ENCODE measurements at places on chromosomes 12 and 14.
A peak's percentile ranks its signal among the peaks of the same experiment; 100 is the strongest.

- DNase-seq: no peak
Measured at GRCh38 chr14:103753774-103754173, 38.2 kb downstream of the ZFYVE21 start.

- no peak for DNase-seq
Measured at GRCh38 chr14:24952851-24953666, 96.9 kb downstream of the STXBP6 start.

- no peak for DNase-seq
Measured at GRCh38 chr14:68308726-68309520, 483.9 kb downstream of the ZFP36L1 start.

GRCh38 chr14:102907303-102907844 lies 15.1 kb upstream of the AMN start:
- DNase-seq: no peak

- no peak for DNase-seq
Measured at GRCh38 chr12:53820514-53821306, 68.9 kb upstream of the CISTR start.

GRCh38 chr12:52343550-52343949 lies 22.4 kb upstream of the KRT83 start:
- no peak for DNase-seq

DNA sequence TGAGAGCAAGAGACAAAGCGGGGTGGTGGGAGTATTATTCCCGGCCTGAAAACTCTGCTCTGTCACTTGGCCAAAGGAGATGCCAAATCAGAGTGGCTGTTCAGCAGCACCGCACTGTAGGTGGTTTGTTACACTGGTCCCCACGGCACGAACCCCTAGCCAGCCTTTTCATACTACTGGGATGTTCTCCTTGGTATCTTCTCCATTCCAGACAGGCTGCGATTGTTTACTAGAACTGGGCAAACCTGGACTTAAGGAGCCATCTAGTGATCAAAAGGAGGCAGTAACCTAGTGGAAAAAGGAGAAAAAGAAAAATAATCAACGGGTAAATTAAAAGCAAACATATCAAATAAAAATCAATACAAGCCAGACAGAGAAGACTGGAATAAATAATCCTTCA lies 58.9 kb upstream of the TMTC2 start:
- no peak for DNase-seq

DNA sequence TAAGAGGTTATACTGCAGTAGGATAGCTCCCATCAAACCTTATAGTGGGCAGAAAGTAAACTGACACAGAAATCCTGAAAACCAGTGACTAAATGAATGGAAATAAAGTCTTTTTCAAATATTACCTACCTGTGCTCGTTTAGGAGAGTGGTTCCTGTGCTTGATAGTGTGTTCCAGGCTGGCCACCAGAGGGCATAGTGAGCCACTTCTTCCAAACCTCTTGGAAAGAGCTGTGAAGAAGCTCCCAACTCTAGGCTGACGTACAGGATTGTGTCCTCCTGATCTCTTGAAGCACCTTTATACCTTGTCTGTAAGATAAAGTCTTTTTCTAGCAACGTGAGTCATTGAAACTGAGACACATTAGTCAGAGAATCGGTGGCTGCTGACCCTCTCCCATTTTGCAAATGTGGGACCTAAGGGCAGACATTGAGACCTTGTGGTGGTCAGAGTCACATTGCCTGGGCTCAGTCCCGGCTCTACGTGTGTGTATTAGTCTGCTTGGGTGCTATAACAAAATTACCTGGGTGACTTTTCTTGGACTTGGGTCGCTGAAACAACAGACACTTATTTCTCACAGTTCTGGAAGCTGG lies 17.6 kb downstream of the TDP1 start:
- DNase-seq: peak; percentile 21

DNA sequence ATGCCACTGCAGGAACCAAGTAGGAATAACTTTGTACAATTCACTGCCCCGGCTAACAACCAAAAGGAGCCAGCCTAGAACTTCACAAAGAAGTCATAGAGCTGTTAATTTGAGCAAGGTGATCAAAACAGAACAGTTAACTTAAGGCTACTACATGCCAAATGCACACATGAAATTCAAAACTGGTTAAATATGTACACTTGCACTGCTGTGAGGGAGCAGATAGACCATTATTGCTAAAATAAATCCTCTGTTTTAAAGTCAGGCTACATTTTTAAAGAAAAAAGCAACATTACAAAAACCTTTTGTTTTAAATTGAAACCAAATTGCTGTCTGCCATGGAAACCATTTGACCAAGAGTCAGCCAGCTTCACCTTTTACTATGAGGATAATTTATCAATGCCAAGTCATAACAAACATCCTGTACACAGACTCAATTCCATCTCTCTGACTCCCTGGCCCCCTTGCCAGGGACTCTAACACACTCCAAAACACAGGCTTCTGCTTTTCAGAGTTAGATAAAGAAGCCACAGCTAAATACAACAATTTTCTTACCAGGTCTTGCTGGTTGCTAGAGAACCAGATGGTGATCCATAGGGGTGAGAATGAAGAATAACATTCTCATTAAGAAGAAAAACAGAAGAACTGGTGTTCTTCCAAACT lies 84.0 kb downstream of the LRP6 start:
- no peak for DNase-seq

DNA sequence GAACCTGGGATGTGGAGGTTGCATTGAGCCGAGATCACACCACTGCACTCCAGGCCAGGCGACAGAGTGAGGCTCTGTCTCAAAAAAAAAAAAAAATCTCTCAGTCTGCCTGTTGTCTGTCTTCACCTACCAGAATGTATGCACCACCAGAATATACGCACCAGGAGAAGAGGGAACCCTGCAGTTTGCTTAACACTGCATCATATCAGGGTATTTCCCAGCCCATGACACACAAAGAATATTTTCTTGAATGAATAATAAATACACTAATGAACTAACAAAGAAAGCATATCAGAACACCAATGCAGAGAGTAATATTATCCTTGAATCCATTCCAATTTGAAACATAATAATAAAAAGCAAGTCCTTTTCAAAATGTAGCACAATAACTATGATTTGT lies 44.2 kb upstream of the FOXN3 start:
- DNase-seq: no peak

DNA sequence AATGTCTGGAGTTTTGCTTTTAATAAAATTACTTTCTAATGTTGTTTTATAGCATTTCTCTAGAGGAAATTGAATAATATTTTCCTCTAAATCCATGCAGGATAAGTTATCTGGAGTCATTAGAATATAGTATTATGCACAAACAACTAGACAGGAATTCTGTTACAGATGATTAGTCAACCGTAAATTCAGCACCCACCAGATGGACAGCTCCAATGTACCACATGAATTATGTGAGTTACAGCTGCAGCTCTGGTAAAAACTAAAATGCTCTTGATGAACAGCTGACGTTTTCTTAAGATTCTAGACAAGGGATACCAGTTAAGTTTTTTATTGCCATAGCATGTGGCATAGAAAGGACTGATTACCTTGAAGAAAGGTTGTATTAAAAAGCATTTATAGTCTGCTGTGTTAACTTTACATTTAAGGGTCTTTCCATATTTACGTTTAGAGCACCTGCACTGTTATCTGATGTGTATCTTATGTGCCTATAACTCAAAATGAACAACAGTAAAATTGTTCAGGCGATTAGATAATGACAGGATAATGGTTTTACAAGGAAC lies 321.4 kb upstream of the LRFN5 start:
- DNase-seq: no peak

GRCh38 chr12:16726879-16727278 lies 120.9 kb upstream of the LMO3 start:
- DNase-seq: no peak

GRCh38 chr14:43795600-43796228 lies 711.4 kb downstream of the FSCB start:
- DNase-seq: no peak

- DNase-seq: no peak
Measured at GRCh38 chr12:101891462-101891971, 14.1 kb downstream of the DRAM1 start.

DNA sequence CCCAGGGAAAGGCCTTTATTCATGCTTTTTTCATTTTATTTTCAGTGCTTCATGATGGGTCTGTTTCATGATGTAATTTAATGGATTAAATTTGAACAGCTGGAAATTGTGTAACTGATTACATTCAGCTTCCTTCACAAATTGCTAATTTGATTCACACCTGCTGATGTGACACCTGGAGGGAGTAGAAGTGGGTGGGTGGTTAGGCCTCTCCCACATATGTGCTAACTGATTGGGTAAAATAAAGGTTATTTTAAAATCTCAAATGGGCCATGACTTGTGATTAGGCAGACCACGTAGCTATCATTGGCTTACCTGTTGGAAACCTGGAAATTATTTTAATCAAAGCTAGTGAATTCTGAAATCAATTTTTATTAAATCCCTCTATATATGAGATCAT lies 142.1 kb downstream of the GXYLT1 start:
- DNase-seq: no peak

GRCh38 chr14:99441918-99442317 lies 38.7 kb downstream of the SETD3 start:
- DNase-seq: no peak

- no peak for DNase-seq
Measured at GRCh38 chr14:75926431-75927115, 55.2 kb downstream of the TGFB3 start.

DNA sequence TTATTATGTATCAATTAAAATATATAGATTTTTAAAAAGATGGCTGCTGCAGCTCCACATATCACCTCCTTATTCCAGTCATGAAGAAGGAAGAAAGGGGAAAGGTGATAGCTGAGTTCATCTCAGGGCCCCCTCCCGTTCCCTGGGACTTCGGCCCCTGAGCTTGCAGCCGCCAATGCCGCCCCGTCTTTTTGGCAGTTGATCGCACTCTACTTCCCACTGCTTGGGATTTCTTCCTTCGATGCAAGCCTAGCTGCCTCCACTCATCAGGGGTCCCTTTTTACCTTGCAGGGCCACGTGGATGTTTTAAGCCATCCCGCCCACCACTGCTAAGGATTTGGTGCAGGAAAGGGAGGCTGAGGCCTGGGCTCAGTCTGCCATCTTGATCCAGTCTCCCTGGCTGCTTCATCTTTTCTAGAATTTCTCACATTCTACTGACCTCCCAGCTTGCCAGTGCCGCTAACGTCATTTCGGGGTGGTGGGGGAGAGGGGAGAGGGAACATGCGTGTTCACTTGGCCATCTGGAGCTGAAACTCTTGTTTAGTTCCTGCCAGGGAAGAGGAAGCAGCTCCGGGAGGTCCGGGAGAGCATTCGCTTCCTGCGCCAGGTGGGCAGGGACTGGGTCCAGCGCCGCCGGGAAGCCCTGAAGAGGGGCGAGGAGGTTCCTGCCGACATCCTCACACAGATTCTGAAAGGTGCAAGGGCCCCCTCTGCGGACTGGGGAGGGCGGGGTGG lies 31.3 kb downstream of the CYP46A1 start:
- peak; percentile 9 for DNase-seq

- DNase-seq: no peak
Measured at GRCh38 chr14:99757331-99758070, 35.7 kb upstream of the EML1 start.

GRCh38 chr14:31965071-31965734 lies 111.9 kb upstream of the ARHGAP5 start:
- DNase-seq: no peak

DNA sequence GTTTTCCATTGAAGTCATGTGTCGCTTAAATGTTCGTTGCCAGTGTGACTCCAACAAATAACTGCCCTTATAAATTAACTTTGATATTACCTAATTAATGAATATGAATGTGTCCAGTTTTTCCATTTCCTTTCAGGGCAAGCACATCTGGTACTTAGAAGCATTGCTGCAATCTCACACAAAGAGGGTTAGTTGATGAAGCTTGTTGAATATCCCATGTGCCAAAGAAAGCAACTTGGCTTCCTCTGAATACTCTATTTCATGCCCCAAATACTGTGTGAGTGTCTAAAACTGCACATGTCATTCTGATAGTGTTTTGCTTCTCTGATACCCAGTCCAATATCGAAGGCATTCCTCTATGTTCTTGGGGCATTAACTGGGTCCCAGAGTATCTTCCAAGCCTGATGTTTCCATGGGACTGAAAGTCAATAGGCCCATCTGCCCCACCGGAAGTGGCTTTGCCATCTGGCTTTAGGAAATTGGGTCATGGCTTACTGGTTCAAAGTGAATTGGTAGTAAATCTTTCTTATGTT lies 75.8 kb upstream of the CNTN1 start:
- no peak for DNase-seq

- DNase-seq: no peak
Measured at GRCh38 chr12:16187660-16188059, 89.8 kb downstream of the SLC15A5 start.

- DNase-seq: no peak
Measured at GRCh38 chr12:92596383-92596782, 106.4 kb upstream of the PLEKHG7 start.

- no peak for DNase-seq
Measured at GRCh38 chr12:124510301-124510970, 57.0 kb downstream of the NCOR2 start.

- DNase-seq: no peak
Measured at GRCh38 chr12:6452245-6452943, 552 bp downstream of the TAPBPL start.

DNA sequence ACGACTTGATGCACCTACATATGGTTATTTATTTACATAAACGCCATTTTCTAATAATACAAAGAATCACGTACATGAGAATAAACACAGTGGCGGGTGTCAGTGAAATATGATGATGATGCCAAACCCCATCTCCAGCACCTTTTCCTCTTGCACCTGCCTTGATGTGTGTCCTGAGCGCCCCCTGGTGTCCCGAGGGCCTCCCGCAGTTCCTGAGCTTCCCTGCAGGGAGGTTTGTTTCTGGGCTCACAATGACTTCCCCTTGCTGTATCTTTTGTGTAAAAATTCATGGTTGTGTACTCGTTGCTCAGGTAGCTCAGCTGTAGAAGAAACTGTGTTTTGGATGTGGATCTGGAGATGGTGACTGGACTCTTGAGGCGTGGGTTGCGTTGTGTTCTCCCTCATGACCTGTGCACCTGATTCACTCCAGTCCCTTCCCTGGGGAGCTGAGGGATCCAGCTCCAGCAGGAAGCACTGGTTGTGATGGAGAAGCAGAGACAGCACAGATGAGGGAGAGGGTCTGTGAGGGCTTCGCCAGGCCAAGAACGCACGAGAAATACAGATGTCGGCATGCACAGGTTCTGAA lies 1037.8 kb downstream of the TMEM121 start:
- DNase-seq: peak; percentile 81

DNA sequence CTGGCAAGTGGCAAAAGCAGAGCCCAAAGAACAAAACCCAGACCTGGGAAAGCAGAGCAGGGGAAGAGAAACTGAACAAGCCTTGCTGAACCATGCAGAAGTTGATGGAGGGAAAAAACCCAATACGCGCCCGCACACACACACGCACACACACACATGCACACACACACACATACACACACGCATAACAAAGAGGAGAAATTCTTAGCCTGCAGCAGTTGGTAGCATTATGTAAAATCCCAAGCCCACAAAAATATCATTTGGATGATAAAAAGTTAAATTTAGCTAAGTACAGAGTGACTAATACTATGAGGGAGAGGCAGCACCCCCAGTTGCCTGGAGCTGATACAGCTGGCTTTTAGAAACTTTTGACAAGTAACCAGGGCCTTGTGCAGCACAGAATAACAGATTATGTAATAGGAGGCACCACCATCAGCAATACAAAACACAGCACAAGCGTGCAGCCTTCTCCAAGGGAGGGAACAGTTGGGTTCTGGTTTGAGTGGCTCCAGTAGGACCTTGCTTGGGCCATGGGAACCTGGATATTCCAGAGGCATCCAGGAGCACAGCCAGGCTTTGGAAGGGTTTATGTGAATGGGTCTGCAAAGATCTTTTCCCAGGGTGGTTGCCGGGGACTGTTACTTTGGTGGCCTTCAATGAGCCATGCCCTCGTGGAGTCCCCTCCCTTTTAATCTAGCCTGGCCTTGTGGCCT lies 35.3 kb downstream of the PITPNM2 start:
- peak; percentile 73 for DNase-seq

GRCh38 chr14:32414808-32415255 lies 85.7 kb downstream of the AKAP6 start:
- DNase-seq: no peak
